Fibroblast of villous mesenchyme (primary cell): ENCODE measurements at places on chromosomes 5 and 9. TPM values are rescaled to one million over a fixed set of nuclear protein-coding genes. Genes with fewer than 3 reads are reported as not detected.

DNA sequence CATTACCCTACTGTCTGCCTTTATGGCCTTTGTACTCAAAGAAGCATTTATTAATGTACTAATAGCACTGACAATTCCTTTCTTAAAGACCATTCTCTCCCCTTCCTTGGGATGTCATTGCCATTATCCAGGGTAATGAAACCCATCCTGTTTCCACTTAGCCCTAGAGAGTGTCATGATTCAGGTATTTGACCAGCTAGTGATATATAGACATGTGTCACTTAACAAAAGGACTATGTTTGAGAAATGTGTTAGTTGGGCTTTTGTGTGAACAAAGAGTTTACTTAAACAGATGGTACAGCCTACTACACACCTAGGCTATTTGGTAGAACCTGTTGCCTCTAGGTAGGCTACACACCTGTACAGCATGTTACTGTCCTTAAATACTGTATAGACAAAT lies 2.0 kb downstream of the ATP6V0E1 start:
- no peak for DNase-seq

- peak; percentile 22 for DNase-seq
These were observed 31.7 kb upstream of the ZBTB43 start for GRCh38 chr9:126773004-126773607.

DNA sequence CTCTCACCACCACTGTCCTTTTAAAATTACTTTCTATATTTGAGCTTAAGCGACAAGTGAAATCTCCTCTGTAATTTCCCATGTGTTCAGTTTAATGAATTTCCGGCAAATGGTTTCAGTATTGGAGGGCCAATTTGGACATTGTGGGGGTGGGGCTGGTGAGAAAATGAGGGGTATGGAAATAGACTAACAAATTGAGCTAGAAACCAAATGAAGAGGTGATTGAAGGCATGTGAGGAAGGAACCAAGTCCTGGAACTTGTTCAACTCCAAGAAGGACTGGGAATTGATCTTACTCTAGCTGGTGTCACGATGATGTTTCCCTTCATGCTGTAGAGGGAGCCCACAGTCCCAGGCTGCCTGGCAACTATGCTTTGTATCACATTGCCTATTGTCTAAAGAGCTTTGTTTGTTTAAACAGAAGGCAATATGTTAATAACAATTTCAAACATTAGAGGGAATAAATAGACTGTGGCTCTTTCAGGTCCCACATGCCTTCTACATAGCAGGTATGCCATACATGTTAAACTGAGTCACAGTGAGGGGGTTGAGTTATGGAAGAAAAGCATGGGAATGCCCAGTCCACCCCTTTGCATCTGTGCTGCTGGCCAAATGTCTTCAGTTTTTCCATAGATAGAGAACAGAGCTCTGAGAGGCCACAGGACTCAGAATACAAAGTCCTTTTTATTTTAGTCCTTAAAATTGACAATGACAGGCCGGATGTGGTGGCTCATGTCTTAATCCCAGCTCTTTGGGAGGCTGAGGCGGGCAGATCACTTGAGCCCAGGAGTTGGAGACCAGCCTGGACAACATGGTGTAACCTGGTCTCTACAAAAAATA lies 25.0 kb upstream of the MATR3 start:
- no peak for DNase-seq

- DNase-seq = peak; percentile 54
These were observed 20.4 kb downstream of the UHRF2 start for GRCh38 chr9:6433410-6433809.

DNA sequence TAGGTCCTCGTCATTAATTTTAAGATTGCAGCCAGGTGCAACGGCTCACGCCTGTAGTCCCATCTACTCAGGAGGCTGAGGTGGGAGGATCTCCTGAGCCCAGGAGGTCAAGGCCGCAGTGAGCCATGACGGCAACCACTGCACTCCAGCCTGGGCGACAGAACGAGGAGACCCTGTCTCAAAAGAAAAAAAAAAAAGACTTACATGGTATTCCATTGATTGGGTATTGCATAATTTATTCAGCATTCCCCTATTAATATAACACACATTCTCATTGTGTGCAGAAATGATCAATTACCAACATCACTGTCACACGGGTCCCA lies 62.9 kb downstream of the DUSP1 start:
- DNase-seq = no peak

GRCh38 chr5:395156-395920 lies 47.6 kb upstream of the EXOC3 start:
- DNase-seq = peak; percentile 88

DNA sequence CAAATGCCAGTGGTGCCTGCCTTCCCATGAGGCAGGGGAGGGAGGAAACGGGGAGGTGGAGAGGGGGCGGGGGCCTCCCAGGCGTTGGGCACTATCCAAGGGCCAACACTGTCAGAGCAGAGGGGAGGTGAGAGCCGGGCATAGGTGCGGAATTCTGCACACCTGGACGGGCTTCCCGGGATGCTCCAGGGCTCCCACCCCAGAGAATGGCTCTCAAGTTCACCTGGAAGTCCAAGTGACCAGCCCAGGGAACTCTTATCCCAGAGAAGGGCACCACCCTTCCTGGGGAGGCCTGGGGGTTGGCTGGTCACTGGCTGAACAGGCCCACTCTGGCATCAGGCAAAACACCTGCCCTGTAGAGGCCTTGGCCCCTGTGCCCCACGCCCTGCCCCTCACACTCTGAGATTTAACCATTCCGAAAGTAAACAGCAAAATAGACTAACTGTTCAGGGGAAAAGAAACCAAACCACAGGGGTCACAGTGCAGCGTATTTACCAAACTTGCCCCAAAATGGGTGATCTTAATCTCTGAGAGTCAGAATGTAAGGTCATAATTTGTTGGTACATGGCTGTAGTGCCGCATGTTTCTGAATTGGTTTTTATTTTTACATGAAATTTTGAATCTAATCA lies 2.7 kb downstream of the CSF2 start:
- peak; percentile 11 for DNase-seq

- DNase-seq = no peak
These were observed 61.9 kb downstream of the GLIS3 start for GRCh38 chr9:4237748-4238511.

DNA sequence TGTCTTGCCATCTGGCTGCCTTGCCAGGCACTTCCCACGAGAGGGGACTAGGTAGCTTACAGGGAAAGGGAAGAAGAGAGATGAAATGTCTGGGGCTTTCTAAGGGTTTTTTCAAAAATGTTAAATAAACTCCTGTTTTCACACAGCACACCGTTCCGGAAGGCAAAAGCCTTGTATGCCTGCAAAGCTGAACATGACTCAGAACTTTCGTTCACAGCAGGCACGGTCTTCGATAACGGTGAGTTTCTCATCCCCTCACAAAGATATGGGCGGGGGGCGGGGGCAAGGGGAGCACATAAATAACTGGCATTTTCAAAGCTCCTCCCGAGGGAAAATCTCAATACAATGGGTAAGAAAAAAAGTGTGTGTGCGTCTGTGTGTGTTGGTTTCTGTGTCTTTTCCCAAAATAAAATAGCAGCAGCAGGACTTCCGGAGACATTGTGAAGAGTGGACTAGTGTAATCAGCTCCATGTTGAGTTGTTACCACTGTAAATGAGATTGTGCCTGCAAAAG lies 189.6 kb downstream of the NR3C1 start:
- no peak for DNase-seq

GRCh38 chr5:15501091-15501791 lies 1.3 kb downstream of the FBXL7 start:
- DNase-seq = peak; percentile 75

- DNase-seq = no peak
These were observed 339.7 kb downstream of the TMEM232 start for GRCh38 chr5:110386782-110387181.

DNA sequence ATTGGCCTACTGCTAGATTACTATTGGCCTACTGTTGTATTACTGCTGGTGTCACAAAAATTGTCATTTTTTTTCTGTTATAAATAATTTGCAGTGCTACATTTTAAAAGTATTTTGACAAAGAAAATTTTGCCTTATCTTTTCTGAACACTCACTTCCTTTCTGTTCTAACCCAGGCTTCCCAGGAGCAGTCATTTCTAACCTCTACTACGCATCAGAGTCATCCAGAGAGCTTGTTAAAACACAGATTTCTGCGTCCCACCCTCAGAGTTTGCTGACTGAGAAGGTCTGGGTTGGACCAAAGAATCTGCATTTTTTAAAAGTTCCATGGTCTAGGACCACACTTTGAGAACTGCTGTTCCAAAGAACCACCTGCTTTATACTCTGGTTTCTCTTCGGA lies 306.1 kb downstream of the GLIS3 start:
- no peak for DNase-seq

DNA sequence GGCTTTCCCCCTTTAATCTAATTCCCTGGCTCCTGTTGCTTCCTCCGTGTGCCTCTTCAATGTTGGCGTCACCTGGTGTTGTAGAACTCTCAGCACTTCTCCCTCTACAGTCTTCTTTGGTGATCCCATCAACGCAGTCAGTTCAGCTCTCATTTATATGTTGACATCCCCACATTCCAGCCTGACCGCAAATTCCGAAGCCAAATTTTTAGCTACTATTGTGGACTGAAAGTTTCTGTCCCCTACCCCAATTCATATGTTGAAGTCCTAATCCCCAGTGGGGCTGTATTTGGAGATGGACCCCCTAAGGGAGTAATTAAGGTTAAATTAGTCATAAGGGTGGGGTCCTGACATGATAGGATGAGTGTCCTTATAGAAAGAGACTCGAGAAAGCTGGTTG lies 210.6 kb upstream of the ADAMTSL1 start:
- DNase-seq = no peak

DNA sequence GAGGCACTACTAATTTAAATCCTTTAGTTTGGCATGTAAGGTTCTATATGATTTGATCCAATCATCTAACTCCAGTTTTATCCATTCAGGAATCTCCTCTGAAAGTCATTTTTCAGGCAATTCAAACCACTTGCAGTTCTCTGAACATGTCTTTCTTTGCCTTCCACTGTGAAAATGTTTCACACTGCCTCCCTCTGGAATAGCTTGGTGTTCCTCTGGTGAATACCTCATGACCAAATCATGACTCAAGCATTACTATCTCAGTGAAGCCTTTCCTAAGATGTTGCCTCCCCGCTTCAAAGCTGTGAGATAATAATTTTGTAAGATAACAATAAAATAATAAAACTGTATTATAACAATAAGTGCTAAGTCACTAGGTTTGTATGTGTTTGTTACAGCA lies 981.1 kb downstream of the DTWD2 start:
- no peak for DNase-seq

GRCh38 chr5:137747848-137748247 lies 6.3 kb downstream of the HNRNPA0 start:
- DNase-seq = no peak

DNA sequence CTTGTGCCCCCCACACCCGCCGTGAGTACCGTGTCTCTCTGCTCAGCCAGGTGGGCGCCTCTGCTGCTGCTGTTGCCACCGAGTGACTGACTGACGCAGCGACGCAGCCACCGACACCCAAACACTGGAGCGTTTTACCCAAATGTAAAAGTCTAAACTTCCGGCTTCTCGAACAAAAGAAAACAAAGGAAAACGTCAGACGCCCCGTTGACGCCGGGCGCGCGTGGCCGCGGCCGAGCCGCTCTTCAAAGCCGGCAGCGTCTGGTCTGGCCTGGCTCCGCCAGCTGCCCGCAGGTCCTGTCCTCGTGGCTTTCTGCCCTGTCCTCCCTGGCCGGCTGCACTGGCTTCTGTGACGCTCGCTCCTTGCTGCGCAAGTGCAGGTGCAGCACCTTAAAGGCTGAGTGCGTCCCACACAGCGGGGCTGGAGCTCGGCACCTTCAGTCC lies 41.4 kb upstream of the CLPTM1L start:
- DNase-seq = peak; percentile 19

- no peak for DNase-seq
These were observed 172.8 kb upstream of the FSTL4 start for GRCh38 chr5:133785182-133785581.

DNA sequence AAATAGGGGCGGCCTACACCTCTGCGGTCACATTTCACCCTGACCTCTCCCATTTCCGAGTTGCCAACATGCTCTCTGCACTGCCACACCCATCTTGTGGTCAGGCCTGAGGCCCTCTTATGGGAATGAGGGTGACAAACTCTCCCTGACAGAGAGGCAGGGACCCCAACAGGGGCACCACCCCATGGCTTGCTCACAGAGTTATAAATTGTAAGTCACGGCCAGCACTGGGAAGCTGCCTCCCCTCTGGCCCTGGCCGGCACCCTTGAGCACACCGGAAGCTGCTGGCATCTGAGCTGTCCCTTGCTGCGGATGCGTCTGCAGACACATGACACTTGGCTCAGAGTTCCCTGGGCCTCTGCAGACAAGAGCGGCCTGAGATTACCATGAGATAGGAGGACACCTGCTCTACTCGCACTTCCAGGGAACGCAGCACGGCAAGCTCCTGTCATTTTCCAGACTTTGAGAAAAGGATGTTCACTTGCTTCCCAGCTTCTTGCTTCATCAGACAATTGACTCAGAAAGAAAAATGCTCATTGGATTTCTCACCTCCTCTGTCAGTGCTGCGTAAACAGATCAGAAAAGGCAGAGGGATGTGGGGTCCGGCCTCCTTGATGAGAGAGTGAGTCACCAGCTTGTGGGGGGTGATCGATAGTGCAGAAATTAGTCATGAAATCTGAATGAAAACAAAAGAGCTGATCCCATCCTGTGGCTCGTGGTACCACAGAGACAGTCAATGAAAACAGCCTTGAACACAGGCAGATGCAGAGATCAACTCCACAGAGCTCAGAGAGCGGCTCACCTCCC lies 269.8 kb downstream of the SYK start:
- peak; percentile 91 for DNase-seq

DNA sequence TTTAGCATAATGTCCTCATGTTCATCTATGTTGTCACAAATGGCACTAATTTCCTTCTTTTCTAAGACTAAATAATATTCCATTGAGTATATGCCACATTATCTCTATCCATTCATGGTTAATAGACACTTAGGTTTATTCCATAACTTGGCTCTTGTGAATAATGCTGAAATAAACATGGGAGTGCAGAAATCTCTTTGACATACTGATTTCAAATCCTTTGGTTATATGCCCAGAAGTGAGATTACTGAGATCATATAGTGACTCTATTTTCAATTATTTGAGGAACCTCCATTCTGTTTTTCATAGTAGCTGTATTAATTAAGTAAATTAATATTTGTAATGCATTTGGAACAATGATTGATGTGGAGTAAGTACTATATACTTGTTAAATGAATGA lies 13.0 kb downstream of the SMIM3 start:
- DNase-seq = no peak

Gene ZNF658
- 3.9 and 4.3 TPM in 2 replicates for total RNA-seq

Gene CDH12
- total RNA-seq = not detected in 2 replicates

Gene ZBTB26
- 3.5 and 4.3 TPM in 2 replicates for total RNA-seq

Gene CDO1
- total RNA-seq = 0.32 and 2.6 TPM in 2 replicates

Gene MYORG
- 0.64 and 1.3 TPM in 2 replicates for total RNA-seq

Gene BHMT2
- total RNA-seq = 21.3 and 34.5 TPM in 2 replicates

Gene TCERG1
- total RNA-seq = 56.7 and 71.7 TPM in 2 replicates
